ENCODE measurements at places on chromosomes 5 and 9. TPM values are rescaled to one million over a fixed set of nuclear protein-coding genes. Genes with fewer than 3 reads are reported as not detected.

- no peak for DNase-seq
These were observed 60.1 kb downstream of the RGS3 start for GRCh38 chr9:113523421-113524141.

DNA sequence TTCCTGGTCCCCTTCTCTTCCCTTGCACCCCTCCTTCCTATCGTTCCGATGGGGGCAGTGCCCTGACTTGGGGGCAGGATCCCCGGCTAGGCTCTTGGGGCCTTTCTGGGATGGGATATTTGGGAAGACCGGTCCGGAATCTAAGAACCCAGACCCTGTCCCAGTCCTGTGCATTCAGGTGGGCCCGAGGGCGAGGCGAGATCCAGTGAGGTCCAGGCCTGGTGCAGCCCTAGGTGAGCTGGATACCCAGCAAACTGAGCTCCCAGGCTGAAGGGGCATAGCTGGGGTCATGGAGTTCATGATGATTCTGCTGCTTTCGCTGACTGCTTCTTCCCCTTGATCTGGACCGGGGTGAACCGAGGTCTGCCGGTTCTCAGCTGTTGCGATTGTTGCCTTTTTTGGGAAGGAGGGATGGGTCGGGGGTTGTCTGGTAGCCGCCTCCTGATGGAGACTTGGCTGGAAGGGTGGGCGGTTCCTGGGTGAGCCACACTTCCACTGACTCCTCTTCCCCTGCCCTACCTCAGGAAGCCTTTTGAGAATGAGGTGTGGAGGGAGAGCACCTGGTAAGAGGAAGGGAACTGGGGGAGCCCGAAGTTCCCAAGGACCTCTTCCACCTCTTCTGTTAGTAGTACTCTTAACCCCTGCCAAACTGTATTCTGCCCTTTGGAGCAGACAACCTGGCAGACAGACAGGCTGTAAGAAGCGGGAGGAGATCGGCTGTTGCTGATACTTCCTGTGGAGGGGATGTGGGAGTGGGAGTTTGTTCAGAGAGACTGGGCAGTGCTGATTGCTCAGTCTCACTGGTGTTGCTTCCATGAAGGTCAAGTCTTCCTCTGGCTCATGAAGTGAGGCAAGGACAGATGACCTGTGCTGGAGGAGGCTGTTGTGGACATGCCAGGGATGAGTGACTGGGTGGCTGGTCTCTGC, 1.0 kb downstream of the LRRC8A start:
- no peak for DNase-seq

F2RL1 gene
- total RNA-seq, result 2.9 TPM

DNA sequence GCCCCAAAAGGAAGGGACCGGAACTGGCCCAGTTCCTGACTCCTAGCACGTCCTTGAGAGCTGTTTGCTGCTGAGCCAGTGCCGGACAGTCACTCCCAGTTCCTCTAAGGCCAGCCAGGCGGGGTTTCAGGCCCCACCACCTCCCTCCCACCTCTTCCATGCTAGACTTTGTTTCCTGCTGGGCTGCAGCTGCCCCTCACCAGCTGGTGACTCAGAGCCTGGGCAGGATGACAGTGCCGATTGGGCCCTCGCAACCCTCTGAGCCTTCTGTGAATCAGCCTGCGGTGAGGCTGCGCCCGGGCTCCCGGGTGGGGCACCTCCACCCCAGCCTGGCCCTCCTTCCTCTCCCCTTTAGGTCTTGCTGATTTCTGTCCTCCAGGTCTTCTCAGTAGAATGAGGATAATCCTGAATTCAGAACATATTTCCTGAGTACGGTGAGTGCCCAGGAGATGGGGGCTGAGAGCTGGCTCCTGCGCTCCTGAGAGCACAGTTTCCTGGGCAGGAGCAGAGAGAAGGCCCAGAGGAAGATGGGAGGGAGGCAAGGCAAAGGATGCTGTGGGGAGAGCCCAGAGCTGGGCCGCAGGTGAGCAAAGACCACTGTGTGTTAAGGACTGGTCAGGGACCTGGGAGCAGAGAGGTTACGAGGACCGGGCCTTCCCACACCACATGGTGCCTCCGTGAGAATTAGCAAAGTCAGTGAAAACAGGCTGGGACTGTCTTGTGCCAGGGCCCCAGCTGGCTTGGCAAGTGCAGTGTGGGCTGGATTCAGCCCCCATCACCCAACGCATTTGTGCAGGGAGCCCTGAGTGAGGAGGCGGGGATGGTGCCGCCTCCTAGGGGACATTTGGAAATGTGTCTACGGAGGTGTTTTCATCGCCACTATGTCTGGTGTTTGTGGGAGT, 32.9 kb upstream of the STXBP1 start:
- DNase-seq, result peak; percentile 98

IFNB1 gene
- not detected for total RNA-seq

- DNase-seq, result no peak
These were observed 41.0 kb downstream of the CCNJL start for GRCh38 chr5:160271396-160271795.

LRRC70 gene
- total RNA-seq, result 0.21 TPM

- DNase-seq, result peak; percentile 70
These were observed 33.3 kb downstream of the KCTD16 start for GRCh38 chr5:144203750-144204596.

- DNase-seq, result no peak
These were observed 122.5 kb downstream of the NPR3 start for GRCh38 chr5:32833663-32834062.

ACTBL2 gene
- not detected for total RNA-seq

CMBL gene
- total RNA-seq, result 37.8 TPM

MCC gene
- 2.6 TPM for total RNA-seq

SERF1A gene
- 5.1 TPM for total RNA-seq

GRCh38 chr5:119363271-119363670, 7.5 kb downstream of the TNFAIP8 start:
- DNase-seq, result no peak

DNA sequence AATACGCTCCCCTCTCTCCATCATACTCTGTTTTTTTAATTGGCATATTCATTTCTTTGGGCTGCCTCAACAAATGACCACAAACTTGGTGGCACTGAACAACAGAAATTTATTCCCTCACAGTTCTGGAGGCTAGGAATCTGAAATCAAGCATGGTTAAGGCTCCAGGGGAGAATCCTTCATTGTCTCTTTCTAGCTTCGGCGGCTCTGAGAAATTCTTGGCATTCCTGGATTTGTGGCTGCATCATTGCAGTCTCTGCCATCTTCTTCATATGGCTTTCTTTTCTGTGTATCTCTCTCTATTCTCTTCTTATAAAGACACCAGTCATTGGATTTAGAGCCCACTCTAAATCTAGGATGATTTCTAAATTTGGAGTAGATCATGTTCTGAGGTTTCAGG, 10.9 kb upstream of the SLC24A2 start:
- no peak for DNase-seq

VAV2 gene
- total RNA-seq, result 17.7 TPM

GPX3 gene
- total RNA-seq, result 0.94 TPM

BARHL1 gene
- total RNA-seq, result not detected

TNC gene
- total RNA-seq, result 73.5 TPM

GRCh38 chr9:128809036-128809599, 9.2 kb upstream of the ENDOG start:
- DNase-seq, result no peak

SLC1A3 gene
- total RNA-seq, result 0.34 TPM

CCL21 gene
- total RNA-seq, result not detected

DNA sequence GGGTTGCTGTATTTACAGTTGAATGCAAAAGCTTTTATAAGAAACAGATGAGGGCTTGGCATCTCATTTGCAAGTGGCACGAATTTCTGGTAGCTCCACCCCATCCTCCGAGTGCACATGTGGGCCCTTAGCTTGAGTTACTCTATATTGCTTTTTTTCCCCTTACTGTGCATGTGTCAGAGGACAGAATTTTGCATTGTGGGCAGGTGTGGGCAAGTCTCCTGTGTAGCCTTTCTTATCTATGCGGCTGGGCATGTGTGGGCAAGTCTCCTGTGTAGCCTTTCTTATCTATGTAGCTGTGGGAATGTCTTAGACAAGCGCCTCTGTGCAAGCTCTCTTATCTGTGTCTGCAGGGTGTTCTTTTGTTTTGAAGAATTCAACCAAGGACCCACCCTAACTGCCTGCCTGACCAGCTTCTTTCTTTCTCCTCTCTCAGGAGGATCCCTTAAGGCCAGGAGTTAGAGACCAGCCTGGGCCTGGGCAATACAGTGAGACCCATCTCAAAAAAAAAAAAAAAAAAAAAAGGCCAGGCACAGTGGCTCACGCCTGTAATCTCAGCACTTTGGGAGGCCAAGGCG, 34.1 kb upstream of the SIL1 start:
- DNase-seq, result no peak

DNA sequence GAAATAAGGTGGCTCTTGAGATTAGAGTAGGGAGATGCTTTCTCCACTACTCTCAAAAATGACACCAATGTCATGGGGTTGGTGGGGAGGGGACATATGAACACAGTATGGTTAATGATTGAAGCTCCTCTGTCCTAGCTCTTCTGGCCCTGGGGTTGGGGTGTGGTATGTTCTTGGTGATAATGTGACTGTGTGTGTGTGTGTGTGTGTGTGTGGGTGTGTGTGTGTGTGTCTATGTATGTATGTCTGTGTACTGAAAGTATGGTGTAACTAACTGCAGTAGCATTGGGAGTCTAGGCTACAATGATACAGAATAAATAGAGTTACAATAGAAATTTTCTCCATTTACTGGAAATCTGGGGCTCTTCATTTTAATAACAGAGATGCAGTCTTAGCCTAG, 121.0 kb upstream of the CD180 start:
- DNase-seq, result no peak

GCNT4 gene
- 5.8 TPM for total RNA-seq

C1QTNF3 gene
- 0.62 TPM for total RNA-seq

DNA sequence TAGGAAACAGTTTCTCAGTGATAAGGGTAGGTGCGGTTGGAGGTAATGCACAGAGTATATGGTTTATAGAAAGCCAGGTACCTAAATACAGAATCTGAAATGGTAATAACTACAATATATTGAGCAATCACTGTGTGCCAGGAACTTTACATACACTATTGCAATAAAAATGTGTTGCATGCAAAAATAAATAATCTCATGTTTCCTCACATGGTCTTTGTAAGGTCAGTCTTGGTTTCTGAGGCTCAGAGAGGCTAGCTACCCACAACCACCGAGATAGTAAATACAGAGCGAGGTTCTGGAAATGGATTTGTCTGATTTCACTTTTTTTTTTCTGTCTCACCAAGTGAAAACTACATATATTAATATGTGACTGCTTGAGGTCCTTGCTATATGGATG, 128.9 kb downstream of the CAMK4 start:
- DNase-seq, result no peak

- DNase-seq, result no peak
These were observed 5.1 kb downstream of the GRK6 start for GRCh38 chr5:177431317-177432142.

PCDHAC2 gene
- total RNA-seq, result not detected

- DNase-seq, result no peak
These were observed 704 bp downstream of the CCDC112 start for GRCh38 chr5:115295777-115296123.

DNA sequence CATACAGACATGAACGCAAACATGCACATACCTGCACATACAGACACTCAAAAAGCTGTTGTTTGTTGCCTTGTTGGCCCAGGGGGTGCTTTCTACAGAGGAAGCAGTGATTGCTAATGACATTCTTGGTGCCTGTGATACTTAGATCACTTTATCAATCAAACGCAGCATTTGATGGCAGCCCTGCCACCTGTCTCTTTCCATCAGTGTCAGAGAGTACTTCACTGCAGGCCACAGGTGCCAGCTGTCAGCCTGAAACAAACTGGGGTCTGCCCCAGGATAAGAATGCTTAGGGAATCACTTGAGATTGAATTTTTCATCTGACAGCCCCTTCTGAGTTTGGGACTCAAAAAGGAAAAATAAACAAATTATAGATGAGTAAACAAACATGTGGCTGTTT, 388.9 kb upstream of the SGCD start:
- DNase-seq, result no peak

SPAG8 gene
- total RNA-seq, result 1.1 TPM

GRCh38 chr5:108094800-108095199, 287.1 kb downstream of the FBXL17 start:
- DNase-seq, result no peak

DNA sequence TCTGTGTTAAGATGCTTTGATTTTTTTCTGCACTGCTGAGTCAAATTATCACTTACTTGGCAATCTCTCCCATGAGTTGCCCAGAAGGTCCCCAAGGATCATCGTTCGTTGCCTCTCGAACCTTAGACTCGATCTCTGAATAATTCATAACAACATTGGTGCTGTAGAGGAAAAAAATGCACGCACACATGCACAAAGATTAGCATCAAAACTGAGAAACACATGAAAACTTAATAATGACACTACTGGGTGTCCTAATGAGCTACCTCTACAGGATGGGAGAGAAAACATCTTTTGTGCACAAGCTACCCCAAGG, 41.6 kb downstream of the CLINT1 start:
- DNase-seq, result no peak
